Activated CD8-positive, alpha-beta memory T cell treated with anti-CD3 and anti-CD28 coated beads for 1 hour (primary cell): ENCODE measurements at places on chromosomes 7 and 10.

DNA sequence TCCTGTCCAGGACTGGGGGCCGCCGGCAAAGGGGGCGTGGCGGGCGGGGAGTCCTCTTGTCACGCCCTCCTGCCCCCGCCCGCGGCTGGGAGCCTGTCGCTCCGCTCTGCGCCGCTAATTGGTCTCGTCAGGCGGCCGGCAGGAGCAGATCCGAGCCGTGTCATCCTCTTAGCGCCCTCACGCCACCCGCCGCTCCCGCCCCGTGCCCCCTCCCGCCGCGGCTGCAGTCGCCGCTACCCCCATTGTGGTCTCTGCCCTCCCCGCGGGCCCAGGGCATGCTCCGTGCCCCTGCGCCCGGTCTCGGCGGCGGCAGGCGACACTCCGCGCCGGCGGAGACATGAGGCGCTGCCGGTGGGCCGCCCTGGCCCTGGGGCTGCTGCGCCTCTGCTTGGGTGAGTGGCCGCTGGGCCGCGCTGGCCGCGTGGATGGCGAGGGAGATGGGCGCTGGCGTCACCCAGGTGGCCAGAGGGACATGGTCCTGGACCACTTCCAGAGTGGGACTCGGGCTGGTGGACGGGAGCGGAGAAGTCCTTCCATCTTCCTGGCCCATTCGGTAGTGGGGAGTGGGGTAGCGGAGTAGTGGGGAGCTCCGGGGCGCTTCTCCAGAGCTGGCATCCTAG lies at the start of gene CDHR1:
Gene CDHR1 (plus strand): TSS at position 114 of the 620 bp plus-strand sequence. CDS start 224 bp downstream, at position 338.
- peak; percentile 32 for DNase-seq

DNA sequence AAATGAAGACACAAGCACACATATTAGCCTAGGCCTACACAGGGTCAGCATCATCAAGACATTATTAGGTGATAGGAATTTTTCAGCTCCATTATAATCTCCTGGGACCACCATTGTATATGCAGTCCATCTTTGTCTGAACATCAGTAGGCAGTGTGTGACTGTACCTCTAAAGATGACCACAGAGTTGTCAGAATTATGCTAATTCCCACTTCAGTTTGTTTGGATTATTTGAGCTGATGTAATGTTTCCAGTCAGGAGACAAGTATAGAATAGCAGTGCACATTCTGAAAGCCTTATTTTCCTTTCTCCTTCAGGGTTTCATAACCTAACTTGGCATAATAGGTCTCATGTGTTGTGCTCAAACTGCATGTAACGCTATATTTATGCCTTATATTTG lies 306.4 kb downstream of the NXPH1 start:
- no peak for DNase-seq

DNA sequence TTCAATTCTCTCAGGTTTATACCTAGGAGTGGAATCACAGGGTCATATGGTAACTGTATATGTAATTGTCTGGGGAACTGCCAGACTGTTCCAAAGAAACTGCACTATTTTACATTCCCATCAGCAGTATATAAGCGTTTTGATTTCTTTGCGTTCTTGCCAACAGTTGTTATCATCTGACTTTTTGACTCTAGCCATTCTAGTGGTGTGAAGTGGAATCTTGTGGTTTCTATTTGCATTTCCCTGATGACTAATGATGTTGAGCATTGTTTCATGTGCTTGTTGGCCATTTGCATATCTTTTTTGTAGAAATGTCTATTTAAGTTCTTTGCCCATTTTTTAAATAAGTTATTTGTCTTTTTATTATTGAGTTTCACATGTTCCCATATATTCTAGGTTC lies 44.3 kb upstream of the ZC3HAV1 start:
- DNase-seq: no peak

GRCh38 chr7:922334-923107 lies 32.0 kb downstream of the ADAP1 start:
- DNase-seq: peak; percentile 32

GRCh38 chr10:125762692-125763648 lies 12.7 kb downstream of the MMP21 start:
- no peak for DNase-seq

GRCh38 chr10:63052083-63052482 lies 81.0 kb upstream of the NRBF2 start:
- DNase-seq: no peak
